Amniotic epithelial cell (primary cell): ENCODE measurements at places on chromosomes 5 and 9.

- peak; percentile 84 for DNase-seq
Measured at GRCh38 chr9:70679845-70680244, 265.4 kb upstream of the KLF9 start.

GRCh38 chr5:54889826-54890225 lies 95.6 kb downstream of the ESM1 start:
- peak; percentile 80 for DNase-seq

- DNase-seq = no peak
Measured at GRCh38 chr9:129586245-129586644, 34.7 kb downstream of the C9orf50 start.

- DNase-seq = no peak
Measured at GRCh38 chr5:75600535-75600934, 10.7 kb upstream of the ANKDD1B start.

GRCh38 chr5:27312291-27312893 lies 274.0 kb upstream of the CDH9 start:
- no peak for DNase-seq

DNA sequence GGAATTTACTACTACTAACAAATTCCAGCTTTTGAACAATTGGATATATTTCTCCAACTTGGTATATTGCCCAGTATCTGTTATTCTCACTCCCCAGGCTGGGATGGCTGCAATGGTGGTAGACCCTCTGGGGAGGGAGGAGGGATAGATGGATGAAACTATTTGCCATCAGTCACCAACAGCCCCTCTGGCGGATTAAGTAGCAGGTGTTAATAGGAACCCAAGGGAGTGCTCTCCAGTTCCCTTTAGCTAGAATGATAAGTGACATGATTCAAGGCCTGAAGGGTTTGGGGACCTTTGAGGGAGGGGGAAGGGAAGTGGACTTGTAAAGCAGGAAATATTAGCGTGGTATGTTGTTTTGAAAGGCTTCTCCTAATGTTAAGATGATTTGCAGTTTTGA lies 824.0 kb upstream of the ARRDC3 start:
- DNase-seq = no peak

DNA sequence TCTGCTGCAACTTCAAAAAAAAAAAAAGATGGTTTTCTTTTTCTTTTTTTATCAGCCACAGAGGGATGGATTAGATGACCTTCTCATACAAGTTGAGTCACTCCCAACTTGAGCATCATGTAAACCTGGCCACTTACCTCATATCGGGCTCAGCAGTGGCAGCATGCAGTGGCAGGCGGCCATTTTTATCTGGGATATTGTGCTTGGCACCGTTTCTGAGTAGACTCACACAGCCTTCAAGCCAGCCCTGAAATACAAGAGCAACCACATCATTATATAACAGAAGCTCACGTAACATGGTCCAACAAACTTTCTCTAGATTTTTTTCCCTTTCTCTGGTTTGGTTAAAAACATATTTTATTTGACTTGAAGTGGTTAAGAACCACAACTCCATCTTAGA lies 62.6 kb downstream of the ANKRD55 start:
- peak; percentile 14 for DNase-seq

DNA sequence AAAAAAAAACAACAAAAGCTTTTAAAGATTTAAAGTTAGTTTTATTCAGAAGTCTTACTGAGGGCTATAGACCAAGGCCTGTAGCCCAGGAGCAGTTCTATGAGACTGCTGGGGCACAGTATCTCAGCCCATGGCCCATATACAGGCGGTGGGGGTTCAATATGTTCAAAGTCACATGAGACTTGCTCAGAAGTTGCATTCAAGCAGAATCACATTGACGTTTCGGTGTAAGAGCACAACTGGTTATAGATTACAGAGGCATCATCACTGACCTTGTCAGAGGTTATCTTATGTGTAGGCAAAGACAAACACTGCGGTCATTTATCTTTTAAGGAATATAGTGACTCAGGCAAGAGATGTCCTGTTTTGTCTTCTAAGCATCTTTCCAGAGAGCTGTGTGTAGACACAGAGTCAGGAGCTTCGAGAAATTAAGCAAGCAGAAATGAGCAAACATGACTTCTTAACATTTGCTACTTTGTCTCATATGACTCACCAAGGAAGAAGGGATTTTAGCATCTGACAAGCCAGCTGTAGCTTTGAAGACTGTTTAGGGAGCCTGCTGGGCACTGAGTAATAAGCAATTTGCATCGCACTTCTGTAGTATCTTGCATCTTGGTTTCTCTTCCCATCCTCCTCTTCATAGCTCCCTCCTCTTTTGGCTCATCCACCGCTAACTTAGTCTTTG lies 12.9 kb upstream of the F2RL1 start:
- peak; percentile 100 for DNase-seq

DNA sequence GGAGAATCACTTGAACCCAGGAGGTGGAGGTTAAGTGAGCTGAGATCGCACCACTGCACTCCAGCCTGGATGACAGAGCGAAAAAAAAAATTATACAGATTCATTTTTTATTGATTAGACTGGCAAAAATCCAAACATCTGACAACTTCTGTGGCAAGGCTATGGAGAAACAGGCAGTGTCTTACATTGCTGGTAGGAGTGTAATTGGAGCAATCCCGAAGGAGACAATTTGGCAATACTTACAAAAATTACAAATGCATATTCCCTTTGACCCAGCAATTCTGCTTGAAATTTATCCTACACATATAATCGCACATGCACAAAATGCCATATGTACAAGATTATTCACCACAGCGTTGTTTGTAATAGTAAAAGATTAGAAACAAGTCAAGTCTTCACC lies 86.8 kb downstream of the MAPKAP1 start:
- no peak for DNase-seq

- DNase-seq = no peak
Measured at GRCh38 chr5:134547999-134548658, 22.7 kb downstream of the JADE2 start.

DNA sequence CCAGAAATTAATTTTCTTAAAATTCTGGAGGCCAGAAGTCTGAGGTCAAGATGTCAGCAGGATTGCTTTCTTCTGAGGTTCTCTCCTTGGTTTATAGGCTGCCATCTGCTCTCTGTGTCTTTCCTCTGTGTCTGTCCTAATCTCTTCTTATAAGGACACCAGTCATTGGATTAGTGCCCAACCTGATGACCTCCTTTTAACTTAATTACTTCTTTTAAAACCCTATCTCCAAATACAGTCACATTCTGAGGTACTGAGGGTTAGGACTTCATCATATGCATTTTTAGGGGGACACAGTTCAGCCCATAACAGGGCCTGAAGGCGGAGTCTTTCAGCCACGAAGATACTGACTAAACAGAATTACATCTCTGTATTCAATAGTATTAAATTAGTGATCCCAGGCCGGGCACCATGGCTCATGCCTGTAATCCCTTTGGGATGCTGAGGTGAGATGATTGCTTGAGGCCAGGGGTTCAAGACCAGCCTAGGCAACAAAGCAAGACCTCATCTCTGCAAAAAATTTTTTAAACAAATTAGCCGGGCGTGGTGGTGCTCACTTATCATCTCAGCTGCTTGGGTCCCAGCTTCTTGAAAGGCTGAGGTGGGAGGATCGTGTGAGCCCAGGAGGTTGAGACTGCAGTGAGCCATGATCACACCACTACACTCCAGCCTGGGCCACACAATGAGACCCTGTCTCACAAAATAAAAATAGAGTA lies 5.9 kb upstream of the RPS6 start:
- no peak for DNase-seq

- peak; percentile 78 for DNase-seq
Measured at GRCh38 chr5:99032234-99033013, 103.6 kb upstream of the CHD1 start.

GRCh38 chr5:141506381-141507155 lies 17.7 kb downstream of the PCDHGC5 start:
- DNase-seq = no peak

- no peak for DNase-seq
Measured at GRCh38 chr5:151585970-151586369, 5.2 kb downstream of the FAT2 start.

GRCh38 chr9:121700832-121701419 lies 49.5 kb downstream of the DAB2IP start:
- no peak for DNase-seq

- no peak for DNase-seq
Measured at GRCh38 chr5:107776922-107777740, 106.4 kb upstream of the EFNA5 start.

- DNase-seq = no peak
Measured at GRCh38 chr5:132477784-132478365, 12.7 kb downstream of the IRF1 start.

- DNase-seq = no peak
Measured at GRCh38 chr5:40690267-40690666, 10.6 kb downstream of the PTGER4 start.

DNA sequence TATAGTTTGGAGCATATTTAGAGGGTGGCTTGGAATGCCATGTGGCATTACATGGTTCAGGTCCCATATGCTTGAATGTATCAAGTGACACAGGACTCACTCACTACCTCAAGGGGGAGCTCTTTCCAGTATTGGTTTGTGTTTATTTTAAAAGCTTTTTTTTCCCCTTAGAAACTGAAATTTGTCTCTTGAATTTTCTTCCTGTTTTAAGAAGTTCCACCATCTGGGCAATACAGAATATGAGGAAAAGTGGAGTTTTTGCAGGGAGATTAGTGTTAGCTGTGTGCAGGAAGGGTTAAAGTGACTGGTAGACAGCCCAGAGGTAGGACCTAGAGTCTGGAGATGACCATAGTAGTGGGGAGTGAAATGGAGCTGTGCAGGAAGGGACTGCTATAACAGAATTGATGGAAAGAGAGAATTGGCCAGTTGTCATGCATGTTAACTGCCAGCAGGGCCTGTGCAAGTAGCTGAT lies 36.6 kb downstream of the CTNNA1 start:
- DNase-seq = peak; percentile 29

GRCh38 chr5:76953551-76954382 lies 922 bp downstream of the CRHBP start:
- no peak for DNase-seq

DNA sequence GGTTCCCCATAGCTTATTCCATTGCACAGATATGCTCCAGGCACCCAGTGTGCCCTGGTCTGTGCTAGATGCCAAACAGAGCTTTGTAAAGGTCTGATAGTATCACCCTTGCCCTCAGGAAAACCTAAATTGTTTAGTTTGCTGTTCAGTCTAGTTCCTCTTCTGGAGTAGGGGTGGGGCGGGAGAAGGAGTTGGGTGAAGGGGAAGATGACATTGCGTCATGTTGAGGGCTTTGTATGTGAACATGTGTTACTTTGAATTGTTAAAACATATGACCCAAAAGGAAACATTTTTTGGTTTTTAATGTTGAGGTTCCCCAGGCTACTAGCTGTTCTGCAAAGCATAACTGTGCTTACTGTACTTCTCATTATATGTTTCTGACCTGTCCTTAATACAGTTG lies 40.6 kb downstream of the HACD4 start:
- DNase-seq = no peak

- DNase-seq = no peak
Measured at GRCh38 chr5:97087138-97087537, 55.3 kb downstream of the LIX1 start.

GRCh38 chr9:78011049-78011448 lies 20.6 kb downstream of the GNAQ start:
- no peak for DNase-seq

DNA sequence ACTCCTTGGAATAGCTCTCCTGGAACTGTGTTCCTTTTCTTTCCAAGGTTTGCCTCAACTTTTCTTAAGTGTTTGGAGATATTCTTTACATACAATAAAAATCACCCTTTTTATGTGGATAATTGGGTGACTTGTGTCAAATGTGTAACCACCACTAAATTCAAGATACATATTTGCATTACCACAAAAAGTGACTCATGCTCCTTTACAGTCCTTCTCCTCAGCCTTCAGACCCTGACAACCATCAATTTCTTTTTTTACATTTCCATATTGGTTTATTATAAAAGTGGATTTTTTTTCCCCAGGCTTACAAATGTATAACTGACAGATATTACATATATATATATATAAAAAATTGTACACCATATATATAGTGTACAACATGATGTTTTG lies 372.0 kb upstream of the KCNN2 start:
- DNase-seq = no peak

- DNase-seq = no peak
Measured at GRCh38 chr9:112872019-112872418, 18.7 kb downstream of the SLC46A2 start.

DNA sequence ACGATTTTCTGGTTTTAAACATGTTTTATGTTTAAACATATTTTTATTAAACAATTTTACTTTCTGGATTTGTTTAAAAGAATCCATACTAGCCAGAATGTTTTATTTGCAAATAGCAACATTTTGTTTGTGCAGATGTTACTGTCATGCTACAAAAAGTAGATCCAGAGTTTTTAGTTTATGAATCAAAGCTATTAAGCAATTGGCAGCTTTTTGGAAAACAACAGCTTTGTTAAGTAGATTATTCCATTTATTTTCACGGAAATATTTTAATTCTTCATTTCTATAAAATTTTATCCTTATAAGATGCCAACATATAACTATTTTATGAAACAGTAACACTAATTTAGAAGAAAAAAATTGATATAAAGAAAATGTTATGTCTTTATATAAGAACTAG lies 60.9 kb downstream of the DROSHA start:
- DNase-seq = no peak

DNA sequence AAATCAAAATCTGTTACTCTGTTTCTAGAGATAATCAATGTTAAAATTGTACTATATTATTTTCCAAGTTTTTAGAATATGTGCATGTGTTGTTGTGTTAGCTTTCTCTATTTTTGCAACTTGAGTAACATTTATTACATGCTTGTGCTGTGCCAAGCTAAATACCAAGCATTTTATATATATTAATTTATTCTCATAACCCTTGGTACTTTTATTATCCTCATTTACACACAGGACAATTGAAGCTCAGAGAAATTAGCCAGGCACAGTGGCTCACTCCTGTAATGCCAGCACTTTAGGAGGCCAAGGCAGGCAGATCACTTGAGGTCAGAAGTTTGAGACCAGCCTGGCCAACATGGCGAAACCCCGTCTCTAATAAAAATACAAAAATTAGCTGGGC lies 254.0 kb upstream of the DMRT1 start:
- no peak for DNase-seq

DNA sequence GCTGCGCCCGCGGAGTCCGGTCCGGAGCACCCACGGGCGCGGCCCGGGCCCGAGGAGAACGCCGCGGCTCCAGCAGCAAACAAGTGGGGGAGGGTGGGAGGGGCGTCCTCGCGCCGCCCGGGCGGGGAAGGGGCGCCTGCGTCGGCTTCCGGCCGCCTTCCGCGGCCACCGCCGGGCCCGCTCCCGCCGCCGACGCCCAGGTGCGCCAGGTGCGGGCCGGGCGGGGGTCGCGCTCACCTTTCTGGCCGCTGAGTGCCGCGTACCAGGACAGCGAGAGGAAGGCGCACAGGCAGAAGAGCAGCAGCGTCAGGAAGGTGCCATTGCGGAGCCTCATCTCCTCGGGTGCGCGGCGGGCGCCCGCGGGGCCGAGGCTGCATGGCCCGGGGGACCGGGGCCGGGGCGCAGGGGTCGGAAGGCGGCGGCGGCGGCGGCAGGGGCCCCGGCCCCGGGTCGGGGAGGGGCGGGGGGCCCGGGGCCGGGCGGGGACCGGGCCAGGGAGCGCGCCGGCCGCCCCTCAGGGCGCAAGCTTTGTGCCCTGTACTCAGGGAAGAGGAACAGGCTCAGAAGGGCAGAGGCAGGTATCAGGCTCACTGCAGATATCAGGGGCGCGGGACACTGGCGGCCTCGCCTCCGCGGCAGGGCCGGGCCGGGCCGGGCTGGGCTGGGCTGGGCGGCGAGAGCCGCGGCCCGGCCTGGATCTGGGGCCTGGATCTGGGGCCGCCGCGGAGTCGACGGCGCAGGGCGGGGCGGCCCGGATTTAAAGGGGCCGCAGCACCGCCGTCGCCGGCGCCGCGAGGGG lies at the start of gene MGAT4B:
MGAT4B (minus strand) TSS at position 617 of the 799 bp plus-strand sequence; CDS start at position 334, 283 bp downstream.
- peak; percentile 64 for DNase-seq

- no peak for DNase-seq
Measured at GRCh38 chr9:6239048-6239461, 23.4 kb downstream of the IL33 start.
